ENCODE measurements at places on chromosomes 2 and 18.

DNA sequence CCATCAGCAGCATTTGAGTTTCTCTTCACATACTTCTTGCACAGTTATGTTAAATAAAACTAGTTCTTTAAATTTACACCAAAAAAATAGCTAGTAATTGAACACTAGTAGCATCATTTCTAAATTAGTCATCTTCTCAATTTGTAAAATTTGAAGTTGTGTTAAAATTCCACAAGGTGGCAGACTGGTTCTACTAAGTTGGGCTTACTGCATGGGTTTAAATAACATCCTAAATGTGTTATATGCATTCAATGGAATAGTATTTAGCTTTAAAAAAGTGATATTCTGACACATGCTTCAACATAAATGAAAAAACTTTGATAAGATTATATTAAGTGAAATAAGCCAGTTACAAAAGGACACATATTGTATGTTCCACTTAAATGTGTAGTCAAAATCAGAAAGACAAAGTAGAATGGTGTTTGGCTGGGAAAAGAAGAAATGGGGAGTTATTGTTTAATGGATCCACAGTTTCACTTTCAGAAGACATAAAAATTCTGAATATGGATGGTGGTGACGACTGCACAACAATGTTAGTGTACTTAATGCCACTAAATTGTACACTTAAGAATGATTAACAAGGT, 28.7 kb upstream of the RPRD1A start:
- DNase-seq: no peak

DNA sequence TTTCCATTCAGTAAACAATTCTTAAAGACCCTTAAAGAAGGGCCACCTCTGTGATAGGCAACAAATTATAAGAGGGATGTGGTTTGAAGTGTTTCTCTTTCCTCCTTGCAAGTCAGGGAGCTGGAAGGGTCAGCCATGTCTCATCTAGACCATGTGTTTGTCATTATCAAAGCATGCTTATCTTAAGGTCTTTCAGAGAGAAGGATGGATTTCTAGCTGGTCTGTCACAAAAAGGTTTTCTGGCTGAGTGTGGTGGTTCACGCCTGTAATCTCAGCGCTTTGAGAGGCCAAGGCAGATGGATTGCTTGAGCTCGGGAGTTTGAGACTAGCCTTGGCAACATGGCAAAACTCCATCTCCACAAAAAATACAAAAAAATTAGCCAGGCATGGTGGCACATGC, 59.2 kb upstream of the PEX13 start:
- no peak for DNase-seq

- no peak for DNase-seq
Measured at GRCh38 chr2:213119061-213119809, 32.2 kb downstream of the IKZF2 start.

- DNase-seq: no peak
Measured at GRCh38 chr2:99762714-99763113, 272.9 kb upstream of the REV1 start.

- no peak for DNase-seq
Measured at GRCh38 chr2:112140205-112140802, 2.1 kb downstream of the FBLN7 start.

DNA sequence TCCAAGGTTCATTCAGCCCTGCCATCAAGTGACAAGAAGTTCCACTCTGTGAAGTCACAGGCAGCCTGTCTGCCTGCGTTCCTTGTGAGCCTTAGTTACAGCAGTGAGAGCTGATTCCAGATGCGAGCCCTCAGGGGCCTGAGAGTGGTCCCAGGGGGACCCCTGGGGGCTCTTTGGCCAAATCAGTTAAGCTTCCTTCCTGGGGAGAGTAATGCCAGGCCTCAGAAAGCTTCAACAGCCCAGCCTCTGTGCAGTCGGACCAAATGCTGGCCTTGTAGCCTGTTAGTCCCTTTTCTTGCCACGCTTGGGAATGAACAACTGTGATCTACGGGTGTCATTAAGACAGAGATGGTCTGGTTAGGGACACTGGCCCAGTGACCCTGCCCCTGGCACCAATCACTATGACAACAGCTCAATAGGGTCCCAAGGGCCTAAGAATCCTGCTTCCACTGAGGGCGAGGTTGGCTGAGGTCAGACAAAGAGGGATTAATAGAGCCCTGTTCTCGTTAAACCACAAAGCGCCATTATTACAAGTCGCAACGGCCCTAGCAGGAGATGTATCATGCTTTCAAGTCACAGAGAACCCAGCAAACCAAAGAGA, 50.9 kb downstream of the HS1BP3 start:
- DNase-seq: no peak

DNA sequence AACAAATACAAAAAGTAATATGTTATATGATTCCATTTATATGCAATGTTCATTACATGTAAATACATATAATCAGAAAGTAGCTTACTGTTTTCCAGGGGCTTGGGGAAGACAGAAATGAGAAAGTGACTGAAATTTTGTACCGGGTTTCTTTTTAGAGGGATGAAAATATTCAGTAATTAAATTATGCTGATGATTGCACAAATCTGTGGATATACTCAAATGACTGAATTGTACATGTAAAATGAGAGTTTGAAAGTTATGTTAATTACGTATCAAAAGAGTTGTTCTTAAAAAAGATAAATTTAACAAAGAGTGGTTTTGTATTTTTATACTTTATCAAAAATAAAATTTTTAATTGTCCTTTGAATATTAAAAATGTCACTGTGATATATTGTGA, 856.3 kb downstream of the DSC3 start:
- no peak for DNase-seq

DNA sequence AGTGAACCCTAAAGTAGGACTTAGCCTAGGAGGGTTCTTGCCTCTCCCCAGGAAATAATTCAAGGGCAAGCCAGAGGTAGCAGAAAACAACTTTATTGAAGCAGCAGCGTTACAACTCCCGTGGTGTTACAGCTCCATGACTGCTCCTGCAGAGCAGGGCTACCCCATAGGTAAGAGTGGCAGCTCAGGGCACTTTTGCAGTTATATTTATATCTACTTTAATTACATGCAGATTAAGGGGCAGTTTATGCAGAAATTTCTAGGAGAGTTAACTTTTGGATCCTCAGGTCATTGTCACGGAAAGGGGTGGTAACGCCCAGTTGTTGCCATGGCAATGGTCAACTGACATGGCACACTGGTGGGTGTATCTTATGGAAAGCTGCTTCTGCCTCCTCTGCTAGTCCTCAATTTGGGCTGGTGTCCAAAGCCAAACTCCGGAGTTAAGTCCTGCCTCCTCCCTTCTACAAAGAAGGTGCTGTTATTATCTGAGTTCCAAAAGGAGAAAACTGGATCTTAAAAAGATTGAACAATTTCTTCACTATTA, 1413.0 kb downstream of the DSC3 start:
- DNase-seq: no peak

- no peak for DNase-seq
Measured at GRCh38 chr2:133787207-133787606, 218.9 kb upstream of the NCKAP5 start.

GRCh38 chr2:203960811-203961210, 24.2 kb downstream of the ICOS start:
- DNase-seq: no peak

DNA sequence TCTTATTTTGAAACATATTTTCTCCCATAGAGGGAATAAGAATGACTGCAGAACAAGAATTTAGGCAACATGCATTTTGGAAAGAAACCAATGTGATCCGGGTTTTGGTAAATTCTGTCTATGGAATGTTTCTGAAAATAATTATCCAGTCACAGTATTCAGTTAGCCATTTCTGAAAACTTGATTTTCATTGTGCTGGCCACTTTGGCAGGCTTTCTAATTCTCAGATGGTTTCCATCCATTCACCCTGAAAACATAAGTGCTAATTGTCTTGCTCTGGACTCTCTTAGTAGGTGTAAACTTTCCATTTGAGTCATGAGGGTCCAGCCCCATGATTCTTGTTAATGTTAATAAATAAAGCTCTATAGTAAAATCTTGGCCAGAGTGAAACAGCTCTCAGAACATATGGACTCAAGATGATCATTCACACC, 176.5 kb downstream of the RBM43 start:
- DNase-seq: no peak

DNA sequence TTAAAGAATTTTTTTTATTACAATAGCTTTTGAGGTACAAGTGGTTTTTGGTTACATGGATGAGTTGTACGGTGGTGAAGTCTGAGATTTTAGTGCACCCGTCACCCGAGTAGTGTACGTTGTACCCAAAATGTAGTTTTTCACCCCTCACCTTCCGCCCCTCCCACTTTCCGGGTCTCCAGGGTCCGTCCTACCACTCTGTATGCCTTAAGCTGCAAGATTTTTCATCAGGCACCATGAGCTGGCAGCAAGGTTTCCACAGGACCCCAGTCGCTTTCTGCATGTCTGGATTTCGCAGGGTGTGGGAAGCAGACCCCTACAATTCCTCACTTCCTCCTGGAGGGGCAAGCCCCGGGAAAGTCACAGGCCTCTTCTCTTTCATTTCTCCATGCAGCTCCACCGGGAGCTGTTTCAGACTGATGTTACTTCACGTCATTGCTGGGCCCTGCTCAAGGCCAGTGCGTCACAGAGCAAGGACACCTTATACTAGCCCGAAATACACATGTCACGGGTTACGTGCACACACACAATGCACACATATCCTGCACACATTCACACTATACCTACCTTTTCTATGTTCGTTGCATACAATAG, 179.1 kb downstream of the ZFP36L2 start:
- no peak for DNase-seq

DNA sequence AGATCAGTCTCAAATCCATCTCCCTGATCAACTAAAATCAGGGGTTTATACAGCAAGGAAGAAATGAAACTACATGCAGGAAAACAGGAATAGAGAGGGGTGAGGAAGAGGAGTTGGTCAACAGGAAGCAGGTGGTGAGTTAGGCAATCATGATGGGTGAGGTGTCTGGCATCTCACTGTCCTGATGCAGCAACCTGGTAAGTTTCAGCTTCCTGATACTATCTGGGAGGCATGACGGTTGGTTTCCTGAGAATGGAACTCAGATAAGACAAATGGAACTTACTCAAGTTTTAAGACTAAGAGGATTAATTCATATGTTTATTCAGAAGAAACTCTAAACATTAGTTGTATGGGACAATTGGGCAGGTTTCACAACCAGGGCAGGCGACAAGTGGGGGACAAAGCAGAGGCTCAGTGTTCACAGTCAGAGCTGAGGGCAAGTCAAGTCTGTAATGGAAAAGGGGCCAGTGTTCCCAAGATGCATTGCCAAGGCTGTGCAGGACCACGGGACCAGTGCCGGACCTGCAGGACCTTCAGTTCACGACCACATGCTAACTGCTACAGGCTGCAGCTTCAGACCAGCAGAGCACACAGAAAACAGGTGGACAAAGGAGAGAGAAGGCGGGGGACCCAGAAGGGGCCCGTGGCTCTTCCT, 17.7 kb upstream of the GALM start:
- no peak for DNase-seq

DNA sequence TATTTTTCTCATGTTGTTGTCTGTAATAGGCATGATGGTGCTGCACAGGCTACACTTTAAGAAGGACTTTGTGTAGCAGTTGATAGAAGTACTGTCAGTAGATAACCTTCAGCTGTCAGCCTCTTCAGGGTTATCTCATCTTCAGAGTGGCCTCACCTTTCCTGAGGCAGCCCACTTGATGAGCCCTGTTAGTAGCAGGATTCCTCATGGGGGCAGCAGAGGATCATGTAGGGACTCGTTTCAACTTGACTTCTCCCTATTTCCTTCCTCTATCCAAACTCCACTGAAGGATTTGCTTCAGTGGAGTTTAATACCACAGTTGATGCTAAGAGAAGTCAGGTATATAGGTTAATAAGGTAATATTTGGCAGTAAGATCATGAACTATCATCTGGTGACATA, 530.3 kb upstream of the FSIP2 start:
- no peak for DNase-seq

GRCh38 chr18:79523736-79524180, 128.0 kb downstream of the NFATC1 start:
- DNase-seq: peak; percentile 63

DNA sequence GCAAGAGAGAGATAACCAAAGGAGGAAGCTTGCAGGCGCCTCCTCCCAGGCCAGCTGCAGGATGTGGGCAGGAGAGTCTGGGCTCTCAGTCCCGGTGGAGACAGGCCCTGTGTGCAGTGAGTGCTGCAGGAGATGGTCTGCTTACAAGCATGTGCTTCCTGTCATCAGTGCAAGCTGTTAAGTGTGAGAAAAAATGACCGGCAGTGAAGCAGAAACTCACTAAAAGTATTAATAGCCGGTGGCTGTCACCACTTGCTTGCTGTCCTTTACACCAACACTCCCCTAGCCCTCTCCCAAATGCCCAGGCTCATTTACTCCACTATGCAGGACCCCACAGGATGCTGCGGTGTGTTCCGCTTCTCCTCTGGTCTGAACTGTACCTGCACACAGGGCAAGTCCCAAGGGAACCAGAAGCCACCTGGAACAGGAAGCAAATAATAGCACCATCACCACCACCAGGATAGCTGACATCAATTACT, 435.6 kb upstream of the HS6ST1 start:
- DNase-seq: no peak

DNA sequence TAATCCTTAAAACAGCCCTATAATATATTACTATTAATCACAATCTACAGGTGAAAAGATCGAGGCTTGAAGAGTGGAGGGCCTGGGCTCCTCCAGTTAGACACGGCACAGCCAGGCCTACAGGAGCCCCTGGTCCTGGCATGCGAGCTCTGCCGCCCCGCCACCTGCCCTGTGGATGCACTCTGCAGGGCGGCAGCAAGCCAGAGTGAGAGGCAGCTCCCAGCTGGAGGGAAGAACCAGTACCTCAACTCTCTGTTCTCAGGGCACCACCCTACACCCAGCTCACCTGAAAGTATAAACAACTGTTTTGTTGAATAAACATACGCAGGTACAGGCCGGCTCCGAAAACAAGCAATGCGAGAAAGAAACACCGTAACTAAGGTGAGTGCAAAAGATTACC, 34.6 kb downstream of the EIPR1 start:
- DNase-seq: no peak

DNA sequence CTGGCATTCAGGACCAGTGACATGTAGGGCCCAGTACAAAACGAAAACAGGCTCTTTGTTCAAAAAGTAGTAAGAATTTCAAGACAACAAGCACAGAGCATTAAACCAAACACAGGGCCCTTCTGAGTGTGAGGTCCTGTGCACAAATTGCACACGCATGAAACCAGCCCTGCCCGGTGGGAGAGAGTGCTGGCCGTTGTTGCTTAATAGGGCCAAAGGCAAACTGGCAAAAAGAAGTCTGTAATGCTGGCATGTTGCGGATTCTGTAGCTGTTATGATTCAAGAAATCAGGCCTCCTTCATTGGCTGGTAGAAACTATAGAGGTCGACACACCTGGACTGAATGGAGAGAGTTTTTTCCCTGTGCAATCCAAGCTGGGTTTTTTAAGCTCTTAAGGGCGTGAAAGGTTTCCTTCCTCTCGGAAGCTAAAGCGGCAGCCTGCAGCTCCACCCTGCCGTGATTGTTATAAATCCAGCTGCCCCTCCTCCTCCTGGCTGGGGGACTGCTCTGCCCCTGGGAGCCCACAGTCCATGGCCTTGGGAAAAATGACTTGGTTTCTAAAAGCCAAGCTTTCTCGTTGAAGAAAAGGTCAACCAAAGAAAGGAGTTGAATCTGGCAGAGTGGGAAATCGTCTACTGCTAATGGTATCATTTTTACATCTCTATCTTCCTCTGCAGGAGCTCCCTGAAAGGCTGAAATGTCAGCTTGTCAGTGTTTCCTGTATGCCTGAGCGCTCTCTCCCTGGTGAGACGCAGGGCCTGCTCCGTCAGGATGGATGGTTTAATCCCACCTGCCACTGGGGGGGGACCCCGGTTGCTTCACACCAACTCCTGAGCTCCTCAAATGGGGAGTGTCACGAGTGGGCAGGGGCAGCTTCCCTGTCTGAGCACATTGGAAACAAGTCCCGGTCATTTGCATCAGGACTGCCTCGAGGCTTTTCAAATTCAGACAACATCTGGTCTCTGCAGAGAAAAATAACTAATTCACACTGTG, 143.6 kb downstream of the ALPK2 start:
- no peak for DNase-seq

- DNase-seq: no peak
Measured at GRCh38 chr2:105660489-105660888, 84.2 kb upstream of the NCK2 start.

Measured in stimulated activated CD4-positive, alpha-beta T cell treated with anti-CD3 and anti-CD28 coated beads, Interleukin-12 subunit alpha, Interleukin-12 subunit beta, amount 100 ng/mL, for 4 hours (primary cell).